LoVo (cell line): ENCODE measurements at places on chromosomes 3 and 15.

DNA sequence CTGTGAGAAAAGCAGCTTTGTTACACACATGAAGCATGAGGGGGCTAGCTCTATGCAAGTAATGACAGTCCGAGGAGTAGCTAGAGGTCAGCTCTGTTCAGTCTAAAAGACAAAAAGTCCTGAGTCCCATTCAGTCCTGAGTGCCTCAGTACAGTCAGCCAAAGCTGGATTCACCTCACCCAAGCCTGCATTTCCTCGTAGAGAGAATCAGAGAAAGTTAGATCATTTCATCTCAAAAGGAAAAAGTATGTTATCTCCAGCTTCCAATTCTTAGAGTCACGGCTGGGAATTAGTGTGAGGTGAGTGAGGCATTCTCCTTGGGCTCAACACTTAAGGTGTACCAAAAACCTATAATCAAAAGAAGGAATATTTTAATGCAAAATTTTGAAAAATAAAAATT, 5.9 kb upstream of the ACP3 start:
- DNase-seq = no peak

- no peak for DNase-seq
These were observed 14.9 kb downstream of the SATB1 start for GRCh38 chr3:18410205-18410604.

GRCh38 chr3:55567615-55568014, 80.5 kb upstream of the WNT5A start:
- no peak for DNase-seq

DNA sequence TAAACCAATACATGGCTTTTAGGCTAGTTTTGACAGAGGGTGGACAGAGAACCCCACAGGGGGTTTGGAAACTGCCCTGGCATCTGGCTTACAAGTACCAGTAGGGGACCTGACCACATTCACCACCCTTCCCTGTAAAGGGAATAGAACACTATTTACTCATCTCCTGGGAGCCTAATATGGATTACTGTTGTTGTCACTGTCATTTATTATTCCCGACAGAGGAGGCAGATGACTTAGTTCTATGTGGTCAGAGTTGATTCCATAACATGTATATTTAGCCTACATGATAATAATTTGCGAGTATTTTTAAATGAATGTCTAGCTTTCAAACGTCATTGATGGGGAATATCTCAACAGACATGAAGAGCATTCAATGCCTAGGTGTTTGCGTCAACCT, 15.9 kb downstream of the ZBTB38 start:
- DNase-seq = no peak

DNA sequence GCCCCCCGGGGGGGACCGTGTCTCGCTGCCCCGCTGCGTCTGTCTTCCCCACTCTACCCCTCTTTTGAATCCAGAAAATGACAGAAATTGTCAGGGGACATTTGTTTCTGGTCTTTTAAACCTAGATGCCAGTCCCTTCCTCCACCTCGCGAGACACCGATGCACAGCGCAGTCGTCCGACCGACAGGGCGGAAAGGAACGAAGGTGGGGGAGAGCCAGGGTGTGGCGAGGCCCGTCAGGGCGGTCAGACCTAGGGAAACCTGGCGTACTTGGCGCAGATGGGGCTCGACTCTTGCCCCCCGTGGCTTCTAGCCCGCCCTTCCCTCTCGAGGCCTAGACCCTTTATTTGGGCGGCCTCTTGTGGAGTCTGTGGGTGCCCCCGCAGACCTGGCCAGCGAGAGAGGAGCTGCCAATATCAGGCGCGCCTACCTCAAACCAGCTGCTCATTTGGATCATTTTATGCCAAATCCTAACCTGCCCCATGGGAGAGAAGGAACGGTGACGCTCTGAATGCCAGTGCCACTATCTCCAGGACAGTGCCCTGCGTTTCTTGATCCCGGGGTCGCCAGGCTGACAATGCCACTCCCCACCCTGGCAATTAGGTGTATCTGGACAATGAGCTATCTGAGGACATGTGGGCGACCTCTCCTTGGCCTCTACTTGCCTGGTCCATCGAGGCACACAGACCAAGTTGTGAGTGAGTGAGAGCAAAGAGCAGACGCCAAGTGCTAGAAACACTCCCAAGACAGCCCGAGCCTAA, 500 bp upstream of the RAB6B start:
- no peak for DNase-seq
